Activated CD4-positive, alpha-beta T cell treated with anti-CD3 and anti-CD28 coated beads, Interleukin-2, amount 10 ng/mL, durations not matched to agents 7 days and 5 days (primary cell): ENCODE measurements at places on chromosomes 3 and 15. TPM values are rescaled to one million over a fixed set of nuclear protein-coding genes. Genes with fewer than 3 reads are reported as not detected.

Gene TEX55
- total RNA-seq, result not detected

Gene WWTR1
- 0.77 TPM for total RNA-seq

Gene USP50
- total RNA-seq, result not detected

Gene TMEM43
- total RNA-seq, result 42.0 TPM

Gene GRK7
- total RNA-seq, result not detected

Gene CD86
- 2.5 TPM for total RNA-seq

DNA sequence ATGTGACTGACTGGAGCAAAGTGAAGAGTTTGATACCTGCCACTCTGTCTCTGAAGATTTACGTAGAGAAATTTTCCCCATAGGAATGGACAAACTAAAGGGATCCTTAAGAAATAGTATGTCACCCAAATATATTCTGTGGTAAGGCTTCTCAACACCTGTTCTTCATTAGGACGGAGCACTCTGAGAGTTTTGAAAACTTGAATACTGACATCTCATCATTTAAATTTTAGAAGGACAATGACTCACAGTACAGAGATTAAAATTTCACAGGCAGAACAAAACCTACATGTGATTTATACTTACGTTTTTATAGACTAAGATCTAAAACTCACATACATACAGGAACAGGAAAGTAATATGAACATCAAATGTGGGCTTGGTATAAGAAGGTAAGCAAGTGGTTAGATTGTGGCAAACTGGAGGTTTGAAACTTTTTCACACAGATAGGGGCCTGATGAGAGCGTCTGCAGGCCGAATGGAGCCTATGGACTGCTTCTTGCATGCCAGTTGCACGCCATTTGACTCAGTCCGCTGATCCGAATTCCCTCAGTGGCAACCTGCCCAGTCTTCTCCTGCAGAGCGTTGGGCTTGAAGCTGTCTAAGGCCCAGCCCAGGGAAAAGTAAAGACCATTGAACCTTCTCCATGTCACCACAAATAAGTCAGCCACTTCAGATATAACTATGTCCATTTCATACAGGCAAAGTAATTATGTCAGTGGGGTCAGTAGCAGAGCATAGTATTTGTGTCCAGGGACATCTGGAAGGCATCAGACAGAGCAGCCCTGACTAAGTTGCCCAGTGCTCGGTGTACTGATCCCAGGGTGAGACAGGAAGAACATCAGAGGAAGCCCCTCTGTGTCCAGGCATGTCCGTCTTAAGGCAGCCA is 45.7 kb downstream of the ZBTB38 start:
- DNase-seq, result peak; percentile 29

DNA sequence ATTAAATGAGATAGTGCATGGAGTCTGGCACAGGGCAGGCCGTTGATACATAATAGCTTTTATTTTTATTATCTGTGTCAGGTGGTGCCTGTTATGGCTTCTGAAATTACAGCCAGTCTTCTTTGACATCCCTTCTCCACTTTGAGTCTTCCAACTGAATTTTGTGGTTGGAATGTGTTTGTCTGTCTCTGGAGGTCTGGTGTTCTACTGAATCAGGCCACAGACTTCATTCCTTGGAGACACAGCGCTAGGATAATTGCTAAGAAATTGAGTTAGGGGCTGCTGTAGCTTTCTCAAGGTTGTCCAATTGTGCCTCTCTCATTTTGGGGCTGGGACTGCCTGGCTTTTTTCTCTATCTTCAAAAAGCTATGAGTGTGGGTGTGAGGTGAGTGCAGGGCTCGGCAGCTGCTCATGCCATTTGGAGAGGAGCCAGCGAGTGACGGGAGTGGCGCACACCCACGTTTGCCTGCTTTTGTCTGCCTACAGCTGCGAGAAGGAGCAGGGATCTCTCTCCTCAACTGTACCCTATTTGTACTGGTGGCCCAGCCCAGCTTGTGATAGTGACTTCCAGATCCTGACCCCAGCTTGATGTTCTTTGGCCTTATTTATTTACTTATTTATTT is 49.8 kb upstream of the SYN2 start:
- no peak for DNase-seq

DNA sequence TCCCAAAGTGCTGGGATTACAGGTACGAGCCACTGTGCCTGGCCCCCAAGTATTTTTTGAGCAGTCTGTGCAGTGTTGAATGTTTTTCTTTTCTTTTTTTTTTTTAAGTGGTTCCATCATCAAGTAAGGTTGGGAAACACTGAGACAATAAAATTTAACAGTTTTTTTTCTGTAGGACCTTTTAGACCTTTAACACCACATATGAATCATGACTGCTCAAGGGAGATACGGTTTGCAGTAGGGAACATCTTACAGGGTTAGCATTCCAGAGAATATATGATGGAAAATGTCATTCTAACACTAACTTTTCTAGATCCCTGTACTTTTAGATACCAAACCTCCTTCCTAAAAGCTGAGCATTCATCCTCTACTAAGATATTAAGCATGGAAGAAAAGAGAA is 41.7 kb downstream of the SNX4 start:
- no peak for DNase-seq

DNA sequence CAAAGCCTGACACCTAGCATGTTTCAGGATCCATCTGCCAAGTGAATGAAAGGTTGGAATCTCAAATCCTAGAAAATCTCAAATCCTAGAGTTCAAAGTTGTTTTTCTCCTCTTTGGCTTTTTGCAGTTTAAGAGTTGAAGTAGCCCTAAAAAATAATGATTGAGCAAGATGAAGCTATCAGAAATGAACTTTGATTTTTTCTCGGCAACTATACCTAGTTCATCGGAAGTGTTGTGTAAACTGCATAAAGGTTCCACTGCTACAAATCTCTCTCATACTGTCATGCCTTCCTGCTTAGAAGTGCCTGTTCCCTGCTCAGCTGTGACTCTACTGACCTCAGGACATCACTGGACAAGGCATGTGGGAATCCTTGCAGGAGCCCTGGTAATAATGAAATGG is 35.8 kb upstream of the FOXB1 start:
- no peak for DNase-seq

DNA sequence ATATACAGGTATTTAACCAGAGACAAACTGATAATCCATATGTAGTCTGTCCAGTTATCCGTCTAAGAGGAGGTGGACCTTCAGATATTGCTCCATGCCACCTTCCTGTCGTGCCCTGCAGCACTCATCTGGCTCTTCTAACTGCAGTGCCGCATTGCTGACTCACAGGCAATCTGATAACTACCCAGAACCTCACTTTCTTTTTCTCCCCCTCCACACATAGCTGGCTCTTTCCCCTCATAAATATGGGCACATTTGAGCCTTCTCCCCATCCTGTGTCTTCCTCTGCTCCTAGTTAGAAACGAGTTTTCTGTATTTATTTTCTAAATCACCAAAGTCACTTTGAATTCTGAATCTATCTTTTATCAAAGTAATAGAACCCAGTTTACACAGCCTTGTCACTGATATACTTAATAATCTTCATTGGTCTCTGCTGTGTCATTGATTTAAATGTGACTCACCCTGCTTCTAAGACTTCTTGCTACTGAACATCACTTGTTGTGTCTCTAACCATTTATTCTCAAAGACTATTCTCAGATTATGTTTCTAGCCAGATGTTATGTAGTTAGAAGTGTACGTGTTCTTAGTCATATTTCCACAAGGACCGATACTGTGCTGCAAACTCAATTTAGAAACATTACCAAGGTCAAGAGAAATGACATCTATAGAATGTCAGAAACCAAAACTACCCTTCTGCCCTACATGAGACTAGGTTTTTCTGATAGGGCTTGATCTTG is 17.4 kb upstream of the KCNMB2 start:
- no peak for DNase-seq

DNA sequence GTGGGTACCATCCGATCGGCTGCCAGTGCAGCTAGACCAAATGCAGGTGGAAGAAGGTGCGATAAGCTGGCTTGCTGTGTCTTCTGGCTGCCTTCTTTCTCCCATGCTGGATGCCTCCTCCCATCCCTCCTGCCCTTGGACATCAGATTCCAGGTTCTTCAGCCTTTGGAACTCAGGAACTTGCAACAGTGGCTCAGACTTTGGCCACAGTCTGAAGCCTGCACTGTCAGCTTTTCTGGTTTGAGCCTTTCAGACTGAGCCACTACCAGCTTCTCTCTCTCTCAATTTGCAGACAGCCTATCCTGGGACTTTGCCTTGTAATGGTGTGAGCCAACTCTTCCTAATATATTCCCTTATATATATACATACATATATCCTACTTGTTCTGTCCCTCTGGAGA is 485.5 kb downstream of the FHIT start:
- no peak for DNase-seq

DNA sequence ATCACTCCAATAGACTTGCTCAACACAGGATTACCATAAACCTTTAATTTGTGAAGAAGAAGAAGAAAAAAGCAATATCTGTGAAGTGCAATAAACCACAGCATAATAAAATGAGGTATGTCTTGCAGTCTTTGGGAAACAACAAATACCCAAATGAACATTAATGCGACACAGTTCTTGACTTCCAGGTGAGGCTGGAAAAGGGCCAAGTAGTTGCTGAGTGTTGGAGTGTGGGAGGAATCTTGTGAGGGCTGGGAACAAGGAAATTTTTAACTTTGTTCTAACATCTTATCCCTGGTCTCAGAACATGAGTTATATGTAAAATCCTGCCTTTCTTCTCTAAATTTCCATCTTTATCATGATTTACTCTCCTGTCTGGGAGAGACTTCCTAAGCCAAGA is 206.5 kb downstream of the DTWD1 start:
- no peak for DNase-seq

DNA sequence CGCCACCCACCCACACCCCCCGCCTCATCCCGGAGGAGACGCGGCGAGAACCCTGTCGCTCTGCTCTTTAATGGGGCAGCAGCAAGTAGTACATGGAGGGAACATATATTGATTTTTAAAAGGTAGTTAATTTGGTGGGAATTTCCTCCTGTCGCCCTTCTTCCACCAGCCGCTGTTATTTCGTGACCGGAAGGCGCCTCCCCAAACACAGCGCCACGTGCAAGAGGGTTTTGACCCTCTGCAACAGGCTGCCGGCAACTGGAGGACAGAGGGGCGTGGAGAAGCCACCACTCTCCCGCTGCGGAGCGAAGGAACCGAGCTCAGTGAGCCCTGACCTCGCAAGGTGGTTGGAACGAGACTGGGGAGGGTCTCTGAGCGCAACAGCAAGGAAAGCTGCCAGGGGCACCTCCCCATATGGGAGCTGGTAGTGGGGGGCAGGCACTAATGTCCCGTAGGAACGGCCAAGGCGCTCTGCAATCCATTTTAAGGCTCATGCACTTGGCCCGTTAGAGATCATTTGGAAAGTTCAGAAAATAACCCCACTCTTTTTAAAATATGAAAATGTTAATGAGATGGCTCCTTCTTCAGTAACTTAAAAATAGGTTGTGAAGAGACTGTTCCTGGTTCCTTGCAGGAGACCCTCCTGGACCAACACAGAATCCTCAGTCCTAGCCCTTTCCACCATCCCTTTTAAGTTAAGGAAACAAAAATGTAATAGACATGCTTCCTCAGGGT is 4.3 kb downstream of the ONECUT1 start:
- DNase-seq, result no peak

DNA sequence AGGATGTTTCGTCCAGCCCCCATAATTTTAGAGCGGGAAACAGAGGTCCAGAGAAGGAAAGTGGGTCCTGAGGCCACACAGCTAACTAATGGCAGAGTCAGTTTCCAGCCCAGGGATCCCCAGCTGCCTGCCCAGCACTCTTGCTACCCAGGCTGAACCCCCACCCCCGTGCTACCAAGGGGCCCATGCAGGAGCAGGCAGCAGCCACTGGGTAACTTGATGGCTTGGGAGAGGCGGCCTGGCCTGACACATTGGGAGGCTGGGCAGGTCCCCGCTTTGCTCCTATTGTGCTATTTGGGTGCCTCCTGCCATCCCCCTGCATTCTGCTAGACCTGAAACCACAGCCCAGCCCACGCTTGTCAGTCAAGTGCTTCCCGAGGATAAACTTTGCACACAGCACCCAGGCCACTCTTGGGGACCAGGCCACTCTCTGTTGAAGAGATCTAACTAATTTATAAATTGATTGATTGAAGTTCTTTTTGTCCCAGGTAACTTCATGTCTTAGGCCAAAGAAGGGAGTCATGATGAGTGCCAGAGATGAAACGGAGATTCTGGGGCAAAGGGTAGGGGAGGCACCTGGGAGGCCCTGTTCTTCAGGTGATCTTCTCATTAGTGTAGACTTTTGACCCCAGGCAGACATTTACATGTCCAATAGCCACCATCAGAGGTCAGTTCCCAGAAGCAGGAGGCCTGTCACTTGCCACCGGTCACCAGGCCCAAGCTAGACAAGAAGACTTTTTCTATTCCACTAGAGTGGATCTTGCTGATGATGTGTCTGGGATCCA is 7.0 kb downstream of the PAK6 start:
- no peak for DNase-seq

- DNase-seq, result no peak
Measured at GRCh38 chr15:48674876-48675275, 29.4 kb upstream of the FBN1 start.

DNA sequence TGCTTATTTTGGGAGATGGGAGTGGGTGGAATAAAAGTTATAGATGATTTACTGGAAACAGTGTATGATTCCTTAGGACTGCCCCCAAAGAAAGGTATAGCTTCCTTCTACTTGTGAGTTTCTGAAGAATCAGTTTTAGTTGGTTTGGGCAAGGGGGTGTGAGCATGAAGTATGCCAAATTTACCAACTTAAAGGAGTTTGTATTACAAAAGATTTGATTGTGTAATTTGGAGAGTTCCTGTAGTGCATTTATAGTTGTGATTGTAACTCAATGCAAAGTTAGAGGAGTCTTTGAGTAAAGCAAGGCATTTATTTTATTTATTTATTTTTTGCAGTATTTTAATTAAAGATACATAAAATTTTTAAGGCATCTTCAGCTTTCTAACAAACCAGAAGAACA is 42.8 kb downstream of the TSC22D2 start:
- DNase-seq, result no peak

- DNase-seq, result no peak
Measured at GRCh38 chr3:147733217-147733616, 324.1 kb downstream of the ZIC1 start.

- DNase-seq, result no peak
Measured at GRCh38 chr3:170737498-170738162, 132.4 kb downstream of the RPL22L1 start.

- DNase-seq, result no peak
Measured at GRCh38 chr3:32500231-32500630, 2.4 kb downstream of the CMTM6 start.

DNA sequence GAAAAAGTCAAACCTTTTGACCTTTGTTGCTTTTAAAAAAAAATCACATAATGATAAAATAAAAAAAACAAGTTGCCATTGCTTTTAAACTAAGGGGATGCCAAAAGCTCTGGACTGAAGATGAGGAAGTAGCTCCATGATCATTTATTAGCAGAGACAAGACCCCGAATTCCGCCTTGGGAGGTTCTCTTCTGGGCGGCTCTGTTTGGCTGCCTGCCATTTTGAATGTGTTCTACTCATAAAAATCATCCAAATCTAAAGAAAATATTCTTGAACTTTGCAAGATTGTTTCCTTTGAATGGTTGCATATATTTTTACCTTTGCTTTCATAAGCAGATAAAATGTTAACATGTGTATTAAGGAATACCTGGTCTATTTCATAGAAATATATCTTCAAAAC is 63.8 kb downstream of the NCEH1 start:
- DNase-seq, result no peak

DNA sequence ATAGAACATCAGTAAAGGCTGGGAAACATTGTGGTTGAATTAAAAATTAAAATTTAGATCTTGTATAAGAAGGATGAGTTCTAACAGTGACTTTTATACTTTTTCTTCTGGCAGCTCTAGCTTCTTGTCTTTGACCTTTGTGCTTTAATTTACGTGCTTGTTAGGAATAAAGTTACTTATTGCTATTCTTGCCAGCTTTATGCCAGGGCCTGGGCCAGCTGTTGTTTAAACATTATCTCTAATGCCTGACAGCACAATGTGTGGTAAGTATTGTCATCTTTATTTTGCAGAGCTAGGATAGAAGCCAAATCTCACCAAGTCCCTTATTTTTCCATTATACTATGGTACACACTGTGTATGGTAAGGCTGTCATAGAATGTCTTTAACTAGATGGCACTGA is 766.7 kb upstream of the GOLIM4 start:
- DNase-seq, result no peak
